ENCODE measurements at places on chromosomes 4 and X.

- no peak for DNase-seq
Observed at GRCh38 chr4:187270154-187270553, 546.5 kb upstream of the FAT1 start.

GRCh38 chr4:76665153-76665552 lies 230.1 kb downstream of the SHROOM3 start:
- DNase-seq = no peak

GRCh38 chr4:184201179-184201578 lies 16.5 kb downstream of the ENPP6 start:
- no peak for DNase-seq

DNA sequence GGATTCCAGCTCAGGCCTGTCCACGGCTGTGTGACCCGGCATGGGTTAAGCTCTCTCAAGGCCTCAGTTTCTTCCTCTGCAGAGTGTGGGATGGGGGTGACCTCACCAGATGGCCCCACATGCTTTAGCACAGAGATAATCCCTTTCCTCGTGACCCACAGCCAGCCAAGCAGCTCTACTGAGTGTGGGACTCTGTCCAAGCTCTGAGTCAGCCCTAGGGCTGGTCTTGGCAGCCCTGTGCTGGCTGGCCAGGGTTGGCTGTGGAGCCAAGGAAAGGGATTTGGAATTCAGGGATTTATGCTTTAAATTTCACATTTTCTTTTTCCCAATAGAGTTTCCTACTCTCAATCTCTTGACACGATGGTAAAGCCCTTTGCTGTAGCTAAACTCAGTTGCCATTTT lies 19.7 kb upstream of the SPON2 start:
- DNase-seq = peak; percentile 89

DNA sequence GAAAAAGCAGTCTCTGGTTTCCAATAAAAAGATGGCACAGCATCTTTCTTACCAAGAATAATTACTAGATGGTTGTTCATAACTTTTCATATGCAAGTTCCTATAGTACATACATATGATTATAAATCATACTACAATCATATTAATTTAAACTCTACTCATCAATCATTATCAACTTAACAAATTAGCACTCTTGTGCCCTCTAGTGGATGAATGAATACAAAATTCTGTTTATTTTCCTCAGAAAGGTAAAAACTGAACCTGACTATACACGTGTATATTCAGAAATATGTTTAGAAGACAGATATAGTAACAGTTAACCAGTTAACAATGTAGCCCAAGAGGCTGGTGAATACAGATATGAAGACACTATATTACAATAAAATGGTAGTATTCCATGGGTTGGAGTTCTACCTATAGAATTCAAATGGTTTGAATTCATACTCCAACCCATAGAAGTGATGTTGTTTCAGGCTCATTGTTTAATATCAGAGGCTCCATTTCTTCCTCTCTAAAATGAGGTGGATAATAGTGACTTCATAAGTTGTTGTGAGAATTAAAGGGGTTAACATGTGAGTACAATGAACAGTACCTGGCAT lies 100.0 kb downstream of the ADAMTS3 start:
- DNase-seq = no peak

GRCh38 chr4:138758876-138759553 lies 256.6 kb upstream of the NOCT start:
- no peak for DNase-seq

GRCh38 chr4:6991771-6992557 lies 51.2 kb upstream of the TADA2B start:
- peak; percentile 54 for DNase-seq

- no peak for DNase-seq
Observed at GRCh38 chr4:10153161-10153560, 36.6 kb upstream of the WDR1 start.

DNA sequence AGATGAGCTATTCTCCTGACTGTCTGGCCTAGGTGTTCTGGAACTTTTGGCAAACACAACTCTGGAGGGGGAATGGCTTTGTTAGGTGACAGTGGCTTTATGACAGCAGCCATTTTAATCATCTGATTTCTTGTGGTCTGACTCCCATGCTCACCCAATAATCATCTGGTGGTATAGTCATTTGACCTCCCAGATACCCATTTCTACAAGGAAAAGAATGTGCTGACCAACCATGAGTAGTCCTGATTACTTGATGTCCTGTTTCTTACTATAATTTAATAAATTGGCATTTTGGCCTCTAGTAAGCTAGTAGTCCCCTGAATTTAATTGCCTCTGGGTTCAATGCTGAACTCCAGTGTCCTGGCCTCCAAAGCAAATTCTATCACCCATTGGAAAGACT lies 109.9 kb upstream of the DUSP21 start:
- DNase-seq = no peak

Measured in left hindlimb (tissue), 1 donor.